NCI-H446 treated with DMSO at 0.1 percent for 48 hours (cell line): ENCODE measurements at places on chromosomes 5 and 9.

- no peak for DNase-seq
Observed at GRCh38 chr5:150488519-150489359, 19.2 kb upstream of the NDST1 start.

DNA sequence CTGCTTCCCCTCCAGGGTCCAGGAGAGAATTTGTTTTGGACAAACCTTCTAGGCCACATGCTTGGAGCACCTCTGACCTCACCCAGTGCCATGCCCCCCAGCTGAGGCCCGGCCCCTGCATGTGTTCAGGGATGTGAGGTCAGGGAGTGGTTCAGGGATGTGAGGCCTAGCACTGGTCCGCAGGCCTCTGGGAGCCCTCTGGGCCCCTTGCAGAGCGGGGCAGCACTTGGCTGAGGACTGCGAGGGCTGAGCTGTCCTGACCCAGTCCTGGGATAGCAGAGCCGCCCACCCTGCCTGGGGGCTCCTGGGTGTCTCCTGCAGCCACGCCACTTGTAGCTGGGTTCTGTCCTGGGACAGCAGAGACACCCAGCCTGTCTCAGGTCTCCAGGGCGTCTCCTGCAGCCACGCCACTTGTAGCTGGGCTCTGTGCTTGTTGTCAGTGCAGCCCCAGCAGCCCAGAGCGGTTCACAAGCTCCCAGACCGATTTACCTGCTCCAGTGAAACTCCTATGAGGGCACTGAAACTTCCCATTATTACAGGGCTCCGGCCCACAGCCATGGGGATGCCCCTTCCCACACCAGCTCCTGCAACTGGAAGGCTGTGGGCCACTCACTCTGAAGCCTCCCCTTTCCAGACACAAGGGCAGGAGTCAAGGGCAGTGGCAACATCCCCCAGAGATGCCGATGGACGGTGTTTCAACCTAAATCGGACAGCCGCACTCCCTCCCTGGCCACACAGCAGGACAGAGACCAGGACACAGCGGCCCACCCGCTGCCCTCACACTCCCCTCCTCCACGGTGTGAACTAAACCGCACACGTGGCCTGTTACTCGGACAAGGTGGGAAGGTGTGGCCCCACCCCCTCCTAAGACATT lies 5.4 kb upstream of the CEP72 start:
- DNase-seq: no peak

DNA sequence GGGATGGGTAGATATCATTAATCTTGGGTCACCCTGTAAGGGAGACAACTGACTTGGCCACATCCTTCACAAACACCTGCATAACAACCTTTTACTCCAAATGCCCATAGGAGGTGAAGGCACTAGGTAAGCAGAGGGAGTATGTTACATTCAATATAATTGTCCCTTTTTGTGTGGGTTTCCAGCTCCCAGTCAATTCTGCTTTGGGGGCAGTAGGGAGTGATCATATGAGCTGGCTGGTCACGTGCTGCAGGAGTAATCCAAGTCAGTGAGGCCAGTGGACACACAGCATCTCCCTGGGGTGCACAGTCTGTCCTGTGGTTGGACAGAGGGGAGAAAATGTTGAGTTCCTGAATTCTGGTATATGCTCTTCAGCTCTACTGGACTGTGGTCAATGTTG lies 1.2 kb upstream of the AGXT2 start:
- DNase-seq: no peak

DNA sequence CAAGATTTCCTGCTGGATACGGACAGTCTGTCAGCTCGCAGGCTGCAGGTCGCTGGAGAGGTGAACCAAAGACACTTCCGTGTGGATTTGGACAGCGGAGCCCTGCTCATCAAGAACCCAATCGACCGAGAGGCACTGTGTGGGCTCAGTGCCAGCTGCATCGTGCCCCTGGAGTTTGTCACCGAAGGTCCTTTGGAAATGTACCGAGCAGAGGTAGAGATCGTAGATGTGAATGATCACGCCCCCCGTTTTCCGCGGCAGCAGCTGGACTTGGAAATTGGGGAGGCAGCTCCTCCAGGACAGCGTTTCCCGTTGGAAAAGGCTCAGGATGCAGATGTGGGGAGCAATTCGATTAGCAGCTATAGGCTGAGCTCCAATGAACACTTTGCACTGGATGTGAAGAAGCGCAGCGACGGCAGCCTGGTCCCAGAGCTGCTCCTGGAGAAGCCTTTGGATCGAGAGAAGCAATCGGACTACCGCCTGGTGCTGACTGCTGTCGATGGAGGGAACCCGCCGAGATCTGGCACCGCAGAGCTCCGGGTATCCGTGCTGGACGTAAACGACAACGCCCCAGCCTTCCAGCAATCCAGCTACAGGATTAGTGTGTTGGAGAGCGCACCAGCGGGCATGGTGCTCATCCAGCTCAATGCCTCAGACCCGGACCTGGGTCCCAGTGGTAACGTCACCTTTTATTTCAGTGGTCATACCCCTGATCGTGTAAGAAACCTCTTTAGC lies 658 bp downstream of the PCDHGC4 start:
- no peak for DNase-seq

GRCh38 chr5:138983984-138984383 lies 108.8 kb upstream of the LRRTM2 start:
- DNase-seq: no peak

- no peak for DNase-seq
Observed at GRCh38 chr5:152824316-152824715, 419.2 kb upstream of the NMUR2 start.
